ENCODE measurements at places on chromosomes 6 and 20. TPM values are rescaled to one million over a fixed set of nuclear protein-coding genes. Genes with fewer than 3 reads are reported as not detected.
A peak's percentile ranks its signal among the peaks of the same experiment; 100 is the strongest.

The B3GALT4 gene
- total RNA-seq: 5.6 TPM

GRCh38 chr6:81144346-81144745 is 608.1 kb downstream of the TENT5A start:
- no peak for DNase-seq

DNA sequence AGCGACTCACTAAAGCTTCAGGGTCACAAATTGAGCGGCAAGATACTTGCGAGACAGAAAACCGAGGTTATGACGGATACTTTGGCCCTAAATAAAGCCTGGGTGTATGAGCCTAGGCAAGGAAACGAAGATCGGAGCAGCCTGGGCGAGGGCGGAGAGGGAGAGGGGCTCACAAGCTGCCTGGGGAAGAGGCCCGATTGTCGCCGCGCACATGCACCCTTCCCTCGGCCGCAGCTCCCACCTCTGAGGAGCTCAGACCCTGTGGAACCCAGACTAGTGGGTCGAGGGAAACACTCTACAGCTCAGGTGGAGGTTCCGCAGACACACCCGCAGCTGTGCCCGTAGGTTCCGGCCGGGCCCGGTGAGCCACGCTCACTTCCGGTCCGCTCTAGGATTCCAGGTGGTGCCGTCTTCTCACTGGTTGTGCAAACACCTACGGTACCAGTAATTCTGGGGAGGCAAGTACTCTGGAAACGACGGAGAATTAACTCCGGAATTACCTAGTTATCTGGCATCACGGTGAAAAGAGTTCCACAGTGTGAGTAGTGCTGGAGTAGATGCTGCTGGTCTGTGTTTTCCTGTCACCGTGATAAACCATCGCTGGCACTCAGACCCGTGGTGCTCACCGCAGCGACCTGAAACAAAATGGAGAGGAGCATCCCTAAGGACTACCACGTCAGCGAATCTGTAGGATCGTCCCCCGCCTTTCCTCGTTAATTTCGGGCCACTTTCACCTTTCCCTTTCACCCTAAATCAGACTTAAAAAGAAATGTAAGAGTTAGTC is 61.5 kb downstream of the GPX5 start:
- DNase-seq: peak; percentile 81

GRCh38 chr20:18639501-18639979 is 51.7 kb downstream of the DTD1 start:
- no peak for DNase-seq
